ENCODE measurements at places on chromosomes 2 and 18.

GRCh38 chr18:63016270-63016669 is 300.9 kb downstream of the PHLPP1 start:
- DNase-seq: peak; percentile 54

GRCh38 chr2:231228223-231228622 is 29.8 kb downstream of the ARMC9 start:
- DNase-seq: no peak

GRCh38 chr18:74530584-74530862 is 3.8 kb upstream of the CNDP1 start:
- no peak for DNase-seq

DNA sequence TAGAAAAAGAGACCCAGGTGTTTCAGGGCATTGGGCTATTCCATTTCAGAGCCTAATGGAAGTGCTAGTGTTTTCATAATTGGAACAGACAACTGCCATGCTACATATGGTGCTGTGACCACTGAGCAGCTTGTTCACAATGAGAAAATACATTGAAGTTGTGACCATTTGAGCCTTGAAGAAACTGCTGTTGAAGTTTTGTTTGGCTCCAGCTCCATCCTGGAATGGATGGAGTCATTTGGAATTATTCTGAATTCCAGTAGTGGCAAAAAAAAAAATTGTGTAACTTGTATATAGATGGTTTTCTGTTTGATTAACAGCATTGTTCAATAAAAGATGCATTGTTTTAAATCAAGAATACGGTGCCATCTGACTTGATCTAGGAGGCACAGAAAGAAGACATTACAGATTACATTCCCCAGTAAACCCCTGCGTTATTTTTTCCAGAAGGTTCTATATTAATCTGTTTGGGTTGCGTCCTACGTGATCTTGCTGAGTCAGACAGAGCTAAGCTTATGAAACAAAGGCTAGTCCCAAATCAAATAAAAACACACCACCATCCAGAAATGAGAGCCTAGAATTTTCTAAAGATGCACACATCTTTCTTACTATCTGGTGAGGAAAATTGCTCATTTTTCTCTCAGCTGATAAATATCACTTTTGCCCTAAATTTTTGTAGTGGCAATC is 19.2 kb downstream of the FMNL2 start:
- no peak for DNase-seq

DNA sequence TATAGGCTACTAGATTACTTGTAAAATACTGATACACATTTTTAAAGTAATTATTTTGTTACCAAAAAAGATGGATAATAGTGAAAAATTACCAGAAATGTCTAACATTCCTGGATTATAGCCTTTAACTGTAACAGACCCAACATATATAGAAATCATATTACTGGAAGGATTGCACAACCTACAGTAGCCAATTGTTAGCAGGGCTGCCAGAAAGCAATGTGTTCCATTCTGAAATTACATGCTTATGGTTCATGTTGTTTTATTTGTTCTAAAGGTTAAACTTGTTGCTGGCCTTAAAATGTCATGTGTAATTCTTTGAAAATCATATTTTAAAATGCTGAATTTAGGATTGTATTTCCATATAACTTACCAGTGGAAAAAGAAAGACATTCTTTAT is 793.6 kb upstream of the ACVR2A start:
- DNase-seq: no peak

DNA sequence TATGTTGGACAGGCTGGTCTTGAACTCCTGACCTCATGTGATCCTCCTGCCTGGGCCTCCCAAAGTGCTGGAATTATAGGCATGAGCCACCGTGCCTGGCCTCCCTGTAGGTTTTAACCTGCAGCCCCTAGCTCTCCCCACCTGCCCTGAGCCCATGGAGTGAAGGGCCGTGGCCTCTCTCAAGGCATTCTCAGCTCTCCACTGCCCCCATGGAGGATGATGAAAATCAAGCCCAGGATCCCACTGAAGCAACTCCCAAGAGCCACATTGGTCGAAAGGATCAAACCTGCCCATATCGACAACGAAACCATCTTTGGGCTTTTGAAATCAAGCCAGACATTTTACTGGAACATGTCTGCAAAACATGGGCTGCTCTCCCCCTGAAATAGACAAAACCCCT is 22.4 kb upstream of the CREG2 start:
- no peak for DNase-seq

GRCh38 chr18:49638209-49638785 is 76.4 kb downstream of the LIPG start:
- DNase-seq: no peak

- no peak for DNase-seq
Measured at GRCh38 chr2:156864325-156864724, 393.2 kb upstream of the GALNT5 start.

DNA sequence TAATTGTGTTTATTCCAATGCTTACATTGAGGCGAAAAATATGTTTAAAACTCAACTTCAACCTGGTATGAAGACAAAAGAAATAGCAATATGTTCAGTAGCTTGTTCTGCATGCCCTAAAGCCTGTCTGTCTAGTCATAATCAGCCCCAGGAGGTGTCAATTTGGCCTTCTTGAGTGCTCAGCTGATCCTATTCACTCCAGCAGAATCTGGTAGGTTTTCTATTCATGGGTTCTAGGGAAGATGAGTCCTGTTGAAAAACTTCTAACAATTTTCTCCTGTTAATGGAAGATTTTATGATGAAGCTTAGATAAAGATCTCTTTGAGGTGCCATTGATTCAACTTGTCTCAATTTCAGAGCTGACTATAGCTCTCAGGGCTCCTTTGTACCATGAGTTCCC is 402.0 kb upstream of the UBE2E3 start:
- no peak for DNase-seq

- no peak for DNase-seq
Measured at GRCh38 chr2:64400105-64400728, 53.7 kb upstream of the LGALSL start.

- peak; percentile 80 for DNase-seq
Measured at GRCh38 chr2:174606336-174606735, 8.7 kb upstream of the WIPF1 start.

- no peak for DNase-seq
Measured at GRCh38 chr2:52141076-52141475, 1109.1 kb upstream of the NRXN1 start.

- no peak for DNase-seq
Measured at GRCh38 chr2:200042102-200042735, 86.8 kb downstream of the MAIP1 start.
